ENCODE measurements at places on chromosomes 11 and 22.

DNA sequence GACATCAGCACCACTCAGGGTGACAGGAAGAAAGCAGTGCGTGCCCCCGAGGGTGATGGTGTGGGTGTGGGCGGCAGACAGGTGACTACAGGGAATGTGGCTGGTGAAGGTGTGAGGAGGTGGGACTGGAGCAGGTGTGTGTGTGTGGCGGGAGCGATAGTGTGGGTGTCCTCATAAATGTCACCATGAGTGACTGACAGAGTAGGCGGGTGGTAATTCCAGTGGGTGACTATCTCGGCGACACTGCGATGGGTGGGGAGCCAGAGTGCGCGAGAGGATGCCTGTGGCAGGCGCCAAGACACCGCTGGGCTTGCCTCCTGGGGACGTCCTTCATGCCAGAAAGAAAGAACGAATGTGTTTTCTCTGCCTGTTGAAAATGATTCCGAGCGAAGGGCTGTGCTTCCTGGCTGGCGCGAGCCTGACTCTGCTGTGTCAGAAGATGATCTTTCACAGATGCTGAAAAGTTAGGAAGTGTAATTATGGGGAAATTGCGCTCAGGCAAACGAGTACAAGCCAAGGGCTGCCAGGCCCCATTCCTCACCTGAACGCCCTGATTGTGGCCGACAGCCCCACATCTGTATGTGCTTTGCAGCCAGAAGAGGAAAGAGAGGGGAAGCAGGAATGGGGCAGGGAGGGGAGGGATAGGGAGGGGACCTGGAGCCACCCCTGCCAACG lies 98.8 kb upstream of the CD82 start:
- no peak for DNase-seq

DNA sequence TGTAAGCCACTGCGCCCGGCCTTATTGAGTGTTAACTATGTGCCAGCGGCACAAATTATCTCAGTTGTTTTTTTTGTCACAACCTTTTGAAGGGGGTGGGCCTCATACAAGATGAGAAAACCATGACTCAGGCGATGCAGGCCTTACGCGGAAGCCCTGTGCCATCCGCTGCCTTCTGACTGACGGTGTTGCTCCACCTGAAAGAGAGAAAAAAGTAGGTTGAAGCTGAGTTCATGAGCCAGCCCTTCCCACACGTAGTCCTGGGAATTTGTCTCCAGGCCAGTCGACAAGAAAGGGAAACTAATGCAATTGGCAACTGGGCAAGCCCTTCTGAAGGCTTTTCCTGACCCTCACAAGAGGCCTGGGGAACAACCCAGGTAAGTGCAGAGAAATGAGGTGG lies 96.9 kb upstream of the CRYBB3 start:
- DNase-seq, result no peak

DNA sequence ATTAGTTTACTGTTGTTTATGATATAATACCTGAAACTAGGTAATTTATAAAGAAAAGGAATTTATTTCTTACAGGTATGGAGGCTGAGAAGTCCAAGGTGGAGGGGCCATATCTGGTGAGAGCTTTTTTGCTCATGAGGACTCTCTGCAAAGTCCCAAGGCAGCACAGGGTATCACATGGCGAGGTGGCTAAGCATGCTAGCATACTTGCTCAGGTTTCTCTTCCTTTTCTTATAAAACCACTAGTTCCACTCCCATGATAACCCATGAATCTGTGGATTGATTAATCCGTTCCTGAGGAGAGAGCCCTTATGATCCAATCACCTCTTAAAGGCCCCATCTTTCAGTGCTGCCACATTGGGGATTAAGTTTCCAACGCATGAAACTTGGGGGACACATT lies 82.7 kb downstream of the PHF21A start:
- no peak for DNase-seq

GRCh38 chr11:120102050-120102863 lies 35.7 kb downstream of the TRIM29 start:
- DNase-seq, result no peak

DNA sequence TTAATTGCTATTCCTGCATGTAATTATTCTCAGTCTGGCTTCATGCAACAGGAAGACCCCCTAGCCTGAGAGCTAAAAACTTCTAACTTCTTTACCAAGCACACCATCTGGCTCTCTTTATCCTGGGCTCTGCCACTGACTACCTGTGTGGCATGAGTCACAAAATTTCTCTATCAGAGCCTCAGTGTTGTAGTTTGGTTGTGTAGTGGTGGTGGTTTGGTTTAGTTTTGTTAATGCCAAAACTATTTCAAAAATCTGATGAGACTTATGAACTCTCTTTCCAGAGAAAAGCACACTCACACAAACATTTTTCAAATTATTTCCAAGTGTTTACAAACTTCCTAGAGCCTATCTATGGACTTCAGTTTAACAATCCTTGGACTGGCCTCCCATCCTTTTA lies 7.5 kb upstream of the IL17RA start:
- DNase-seq, result peak; percentile 71

DNA sequence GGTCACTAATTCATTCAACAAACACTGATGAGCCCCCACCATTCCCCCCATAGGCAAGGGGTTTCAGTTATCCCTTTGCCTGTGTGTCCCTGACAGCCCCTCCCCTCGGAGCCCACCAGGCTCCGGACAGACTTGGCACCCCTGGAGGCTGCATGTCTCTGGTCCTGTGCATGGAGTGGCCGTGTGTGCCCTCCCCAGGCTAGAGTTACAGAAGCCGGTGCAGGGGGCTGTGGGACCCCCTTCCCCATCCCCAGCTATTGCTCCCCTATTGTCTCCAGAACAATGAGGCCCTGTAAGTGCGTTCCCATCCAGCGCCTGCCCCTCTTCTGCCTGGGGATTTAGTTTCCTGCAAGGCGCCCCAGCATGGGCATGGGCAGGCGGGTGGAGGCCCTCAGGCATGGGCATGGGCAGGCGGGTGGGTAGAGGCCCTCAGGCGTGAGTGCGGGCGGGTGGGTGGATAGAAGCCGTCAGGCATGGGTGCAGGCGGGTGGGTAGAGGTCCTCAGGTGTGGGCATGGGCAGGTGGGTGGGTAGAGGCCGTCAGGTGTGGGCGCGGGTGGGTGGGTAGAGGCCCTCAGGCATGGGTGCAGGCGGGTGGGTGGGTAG lies 1.5 kb downstream of the MUC2 start:
- DNase-seq, result no peak

GRCh38 chr11:117287668-117288067 lies 3.5 kb upstream of the BACE1-AS start:
- DNase-seq, result no peak

- no peak for DNase-seq
Observed at GRCh38 chr22:39907047-39907446, 6.2 kb downstream of the GRAP2 start.

DNA sequence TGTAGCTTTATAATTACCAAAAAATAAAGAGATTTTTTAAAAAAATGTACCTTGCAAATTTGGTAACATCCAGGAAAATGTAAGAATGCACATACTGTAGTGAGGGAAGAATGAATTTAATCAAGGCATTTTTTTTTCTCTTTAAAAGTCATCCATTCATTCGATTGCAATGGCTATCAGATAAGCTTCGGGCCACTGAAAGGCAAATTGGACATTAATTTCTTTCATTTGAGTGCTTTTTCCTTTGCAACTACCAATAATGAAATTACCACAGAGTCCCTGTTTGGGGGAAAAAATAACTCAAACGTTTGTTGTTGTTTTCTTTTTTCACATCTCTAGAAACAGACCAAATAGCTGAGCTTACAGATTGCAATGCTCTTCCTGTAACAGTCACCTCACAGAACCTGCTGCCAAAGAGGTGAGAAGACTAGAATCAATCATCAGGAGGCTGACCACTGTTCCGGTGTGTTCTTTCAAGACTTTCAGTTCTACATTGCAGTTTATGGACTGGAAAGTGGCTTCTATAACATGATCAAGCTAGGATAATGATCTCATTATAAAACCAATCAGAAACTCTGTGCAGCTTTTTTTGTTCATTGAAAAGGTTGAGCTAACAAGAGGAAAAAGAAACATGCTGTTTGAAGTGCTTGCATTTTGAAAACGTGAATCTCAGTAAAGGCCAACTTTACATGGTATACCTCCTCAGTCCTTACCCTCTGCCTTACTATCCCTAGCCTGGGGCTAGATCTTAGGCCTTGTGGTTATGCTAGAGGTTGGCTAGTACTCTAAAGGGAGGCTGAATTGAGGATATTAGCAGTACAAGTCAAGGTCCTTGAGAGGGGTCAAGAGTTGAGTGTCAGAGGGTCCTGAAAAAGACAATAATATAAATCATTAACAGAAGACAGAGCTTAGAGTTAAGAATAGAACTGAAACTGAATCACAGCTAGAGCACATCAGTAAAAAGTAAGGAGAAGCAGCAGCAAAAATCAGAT lies 1276.1 kb downstream of the LRRC4C start:
- no peak for DNase-seq

GRCh38 chr11:113989381-113989780 lies 14.5 kb downstream of the HTR3A start:
- DNase-seq, result no peak

DNA sequence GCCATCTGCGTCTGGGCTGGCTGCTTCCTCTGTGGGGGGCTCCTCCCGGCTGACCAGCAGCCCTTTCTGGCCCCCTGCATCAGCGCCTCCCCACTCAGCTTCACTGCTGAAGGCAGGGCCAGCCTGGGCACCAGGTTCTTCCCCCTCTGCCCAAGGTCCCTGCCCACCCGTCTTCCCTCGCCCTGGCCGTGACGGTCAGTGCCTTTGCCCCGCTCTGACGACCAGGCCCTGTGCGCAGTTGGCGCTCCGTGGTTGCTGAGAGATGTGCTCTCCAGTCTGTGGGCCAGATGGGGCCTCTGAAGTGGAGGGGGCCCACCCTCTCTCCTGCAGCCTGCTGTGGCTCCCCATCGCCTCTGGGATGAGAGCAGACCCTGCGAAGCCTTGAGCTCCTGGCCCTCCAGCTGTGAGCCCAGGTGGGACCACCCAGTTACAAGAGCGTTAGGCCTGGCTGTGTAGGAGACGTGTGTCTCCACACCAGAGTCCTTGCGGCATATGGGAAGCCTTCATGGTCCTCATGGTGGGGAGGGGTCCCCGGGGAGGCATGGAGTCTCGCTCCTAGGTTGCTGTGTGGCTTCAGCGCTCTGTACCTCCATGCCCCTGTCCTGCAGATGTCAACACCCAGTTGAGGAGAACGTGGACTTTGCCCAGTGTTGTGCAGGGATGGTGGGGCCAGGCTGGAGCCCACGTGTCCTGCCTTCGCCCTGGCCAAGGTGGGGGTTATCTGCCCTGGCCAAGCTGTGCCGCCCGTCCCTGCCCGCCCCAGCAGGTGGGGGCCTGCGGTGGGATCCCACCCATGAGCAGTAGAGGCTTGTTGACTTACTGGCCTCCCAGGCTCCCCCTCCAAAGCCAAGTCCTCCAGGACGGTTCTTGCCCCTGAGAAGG lies 14.2 kb downstream of the LRP5 start:
- no peak for DNase-seq

GRCh38 chr11:42762348-42762747 lies 549.4 kb upstream of the API5 start:
- no peak for DNase-seq
